ENCODE measurements at places on chromosomes 13 and 19.

GRCh38 chr19:35038623-35039512, 2.7 kb upstream of the HPN start:
- peak; percentile 18 for DNase-seq

- DNase-seq, result no peak
These were observed 71.9 kb upstream of the IRS2 start for GRCh38 chr13:109858319-109858718.

DNA sequence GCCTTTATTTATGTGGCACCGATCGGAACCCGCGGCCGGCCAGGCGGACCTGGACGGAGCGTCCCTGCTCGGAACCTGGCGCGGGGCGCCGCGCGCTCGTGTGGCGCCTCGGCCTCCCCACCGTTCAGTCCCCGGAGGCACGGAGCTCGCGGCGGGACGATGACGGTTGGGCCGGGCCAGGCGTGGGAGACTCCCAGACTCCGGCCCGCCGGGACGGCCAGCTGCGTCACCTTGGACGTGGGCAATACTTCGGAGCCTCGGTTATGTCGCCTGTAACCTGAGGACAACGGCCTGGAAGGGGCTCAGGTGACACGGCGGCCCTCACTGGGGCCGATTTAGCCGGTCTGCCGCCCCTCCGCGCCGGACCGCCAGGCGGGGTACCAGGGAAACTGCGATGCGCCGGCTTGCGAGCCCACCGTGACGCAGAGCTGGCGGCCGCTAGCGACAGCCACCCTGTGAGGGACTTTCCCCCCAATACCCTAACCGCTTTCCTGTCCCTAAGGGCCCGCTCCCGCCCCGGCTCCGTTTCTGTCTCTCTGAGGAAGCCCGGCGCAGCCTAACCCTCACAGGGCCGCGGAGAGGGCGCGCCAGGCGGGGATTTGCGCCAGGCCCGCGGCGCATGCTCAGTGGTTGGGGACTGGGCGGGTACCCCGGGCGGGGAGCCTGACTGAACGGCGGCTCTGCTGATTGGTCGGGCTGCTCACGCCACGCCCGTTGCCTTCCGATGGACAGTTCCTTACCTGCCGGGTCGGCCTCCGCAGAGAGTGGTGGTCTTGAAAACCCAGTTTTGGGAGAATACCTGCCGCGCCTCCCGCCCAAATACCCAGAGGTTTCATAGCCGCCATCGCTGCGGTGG, 109.5 kb upstream of the DOCK9 start:
- DNase-seq, result peak; percentile 86

- DNase-seq, result no peak
These were observed 62.5 kb downstream of the TNFRSF19 start for GRCh38 chr13:23632741-23633140.

DNA sequence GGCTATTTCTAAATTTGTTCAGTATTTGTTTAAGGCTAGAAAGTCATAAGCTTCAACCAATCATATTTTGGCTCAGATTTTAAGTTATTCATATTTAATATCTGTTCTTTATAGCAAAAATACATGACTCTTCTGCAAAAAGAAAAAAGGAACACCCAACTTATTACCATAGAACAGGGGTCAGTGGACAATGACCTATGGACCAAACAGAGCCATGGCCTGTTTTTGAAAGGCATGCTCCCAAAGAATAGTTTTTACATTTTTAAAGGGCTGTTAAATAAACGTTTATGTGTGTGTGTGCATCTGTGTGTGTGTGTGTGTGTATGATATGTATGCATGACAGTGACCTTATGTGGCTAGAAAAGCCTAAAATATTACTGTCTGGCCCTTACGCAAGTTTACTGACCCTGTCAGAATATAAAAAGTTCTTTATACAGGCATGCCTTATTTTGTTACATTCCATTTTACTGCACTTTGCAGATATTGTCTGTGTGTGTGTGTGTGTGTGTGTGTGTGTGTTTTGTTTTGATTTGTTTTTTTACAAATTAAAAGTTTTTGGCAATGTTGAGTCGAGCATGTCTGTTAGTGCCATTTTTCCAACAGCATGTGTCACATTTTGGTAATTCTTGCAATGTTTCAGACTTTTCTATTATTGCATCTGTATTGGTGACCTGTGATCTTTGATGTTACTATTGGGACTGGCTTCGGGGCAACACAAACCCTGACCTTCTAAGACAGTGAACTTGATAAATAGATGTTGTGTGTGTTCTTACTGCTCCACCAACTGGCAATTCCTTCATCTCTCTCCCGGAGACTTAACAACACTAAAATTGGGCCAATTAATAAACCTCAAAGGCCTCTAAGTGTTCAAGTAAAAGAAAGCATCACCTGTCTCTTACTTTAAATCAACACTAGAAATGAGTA, 22.0 kb downstream of the KLF12 start:
- DNase-seq, result no peak

DNA sequence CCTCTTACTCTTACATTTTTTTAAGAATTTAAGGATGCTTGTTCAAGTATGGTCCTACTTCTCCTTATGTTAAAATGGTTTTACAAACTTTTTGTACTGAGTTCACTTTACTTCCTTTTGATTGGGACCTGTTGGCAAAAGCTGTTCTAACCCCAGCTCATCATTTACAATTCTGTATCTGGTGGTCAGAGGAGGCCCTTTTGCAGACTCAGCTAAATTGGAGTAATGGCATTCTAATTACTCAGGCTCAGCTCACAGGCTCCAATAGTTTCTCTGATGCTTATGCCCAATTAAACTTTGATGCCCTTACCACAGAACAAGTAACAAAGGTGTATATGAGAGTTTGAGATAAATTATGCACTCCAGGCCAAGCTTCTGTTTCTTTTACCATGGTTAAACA, 1632.0 kb downstream of the UQCRFS1 start:
- DNase-seq, result no peak

DNA sequence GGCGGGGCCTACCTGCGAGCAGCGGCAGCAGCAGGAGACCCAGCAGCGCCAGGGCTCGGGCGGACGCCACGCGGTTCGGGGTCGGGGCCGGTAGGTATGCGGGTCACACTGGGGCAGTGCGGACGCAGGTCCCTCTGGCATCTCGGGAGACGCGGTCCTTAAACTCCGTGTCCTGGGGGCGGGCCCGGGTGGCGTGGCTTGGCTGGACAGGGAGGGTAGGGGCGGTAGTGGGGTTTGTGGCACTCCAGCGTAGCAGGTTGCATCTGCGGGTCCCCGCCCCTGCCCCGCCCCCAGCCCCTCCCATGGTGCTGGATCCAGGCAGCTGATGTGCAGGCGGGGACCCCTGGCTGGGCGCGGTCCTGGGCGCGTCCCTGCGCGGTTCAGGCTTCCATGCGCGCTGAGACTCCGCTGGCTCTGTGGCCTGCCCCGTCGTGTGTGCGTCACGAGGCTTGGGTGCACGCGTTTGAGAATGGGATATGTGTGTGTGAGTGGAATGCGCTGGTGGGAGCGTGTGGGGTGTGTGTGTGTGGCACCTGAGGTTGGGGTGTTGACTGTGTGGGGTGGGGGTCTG, 96.1 kb downstream of the WTIP start:
- DNase-seq, result no peak

Data from DMS153 (cell line).